WERI-Rb-1 (cell line): ENCODE measurements at places on chromosomes 5 and 9.
A peak's percentile ranks its signal among the peaks of the same experiment; 100 is the strongest.

GRCh38 chr9:102499468-102499867, 495.7 kb upstream of the CYLC2 start:
- DNase-seq, result no peak

DNA sequence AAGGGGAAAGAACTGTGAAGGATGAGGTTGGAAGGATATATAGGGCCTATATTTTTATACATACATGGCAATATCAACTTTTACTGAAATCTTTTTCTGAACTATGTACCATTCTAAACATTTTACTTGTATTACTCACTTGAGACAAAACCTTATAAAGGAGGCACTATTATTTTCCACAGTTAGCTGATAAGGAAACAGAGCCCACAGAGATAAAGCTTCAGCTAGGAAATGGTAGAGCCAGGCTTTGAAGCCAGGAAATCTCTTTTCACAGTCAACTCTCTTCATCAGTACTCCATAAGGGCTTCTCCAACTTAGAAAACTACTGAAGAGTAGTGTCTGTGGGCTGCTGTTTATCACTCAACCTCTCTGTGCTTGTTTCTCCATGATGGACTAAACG, 613.7 kb downstream of the PRELID2 start:
- DNase-seq, result no peak

GRCh38 chr5:110718311-110718710, 8.2 kb downstream of the TMEM232 start:
- no peak for DNase-seq

- no peak for DNase-seq
Observed at GRCh38 chr5:137700282-137700680, 35.6 kb downstream of the KLHL3 start.

DNA sequence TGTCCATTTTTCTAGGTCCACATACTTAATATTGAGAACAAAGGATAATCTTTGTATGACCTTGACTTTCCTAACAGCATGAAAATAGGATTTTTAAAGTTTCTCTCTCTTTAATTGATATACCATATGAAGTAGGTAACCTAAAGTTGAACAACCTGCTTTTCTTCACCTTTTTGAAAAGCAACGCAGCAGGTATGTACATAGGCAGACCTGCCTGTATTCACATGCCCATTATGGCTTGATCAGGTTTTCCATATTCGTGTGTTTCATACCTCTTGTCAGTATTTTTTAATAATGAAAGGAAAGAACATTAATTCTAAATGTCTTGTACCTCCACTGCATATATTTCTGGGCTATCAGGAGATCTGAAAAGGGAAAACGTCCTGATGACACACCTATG, 1.5 kb upstream of the ADAMTSL1 start:
- DNase-seq, result no peak

GRCh38 chr5:110896901-110897300, 158.1 kb downstream of the SLC25A46 start:
- no peak for DNase-seq

- no peak for DNase-seq
Observed at GRCh38 chr5:89342106-89342876, 459.3 kb upstream of the MEF2C start.

GRCh38 chr5:45692481-45692880, 3.7 kb downstream of the HCN1 start:
- DNase-seq, result no peak

GRCh38 chr5:147474140-147474539, 35.7 kb downstream of the DPYSL3 start:
- no peak for DNase-seq

GRCh38 chr9:95131023-95131943, 186.2 kb downstream of the FANCC start:
- DNase-seq, result peak; percentile 84

- DNase-seq, result no peak
Observed at GRCh38 chr5:112161392-112161748, 257.7 kb downstream of the EPB41L4A start.

GRCh38 chr5:145027286-145027685, 807.9 kb downstream of the PRELID2 start:
- no peak for DNase-seq

DNA sequence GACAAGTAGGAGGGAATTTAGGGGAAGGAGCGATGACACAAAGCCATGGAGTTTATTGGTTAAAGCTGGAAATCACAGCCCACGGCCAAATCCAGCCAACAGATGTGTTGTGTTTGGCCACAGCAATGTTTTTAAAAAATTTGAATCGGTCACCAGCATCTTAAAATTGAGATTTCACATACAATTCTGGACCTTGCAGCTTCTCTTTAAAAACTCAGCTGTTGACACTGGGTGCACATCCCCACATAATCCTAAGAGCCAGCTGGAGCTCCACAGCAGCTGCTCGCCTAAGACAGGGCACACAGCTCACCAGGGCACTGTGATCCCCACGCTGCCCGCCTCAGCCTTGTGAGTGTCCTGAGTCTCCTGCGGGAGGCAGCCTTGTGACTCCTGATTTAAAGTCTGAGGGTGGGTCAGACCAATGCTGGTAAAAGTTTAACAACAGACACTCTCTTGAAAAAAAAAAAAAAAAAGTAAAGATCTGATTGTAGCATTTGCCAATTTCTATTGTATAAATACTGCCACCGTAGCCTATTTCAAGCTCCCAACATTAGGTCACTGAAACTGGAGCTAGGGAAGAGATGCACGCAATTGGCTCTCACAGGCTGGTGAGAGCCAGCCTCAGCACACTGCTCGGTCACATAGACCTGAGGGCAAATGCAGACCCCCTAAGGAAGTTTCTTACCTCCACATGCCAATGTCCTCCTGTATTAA, 124.8 kb downstream of the HSD17B3 start:
- DNase-seq, result peak; percentile 76

DNA sequence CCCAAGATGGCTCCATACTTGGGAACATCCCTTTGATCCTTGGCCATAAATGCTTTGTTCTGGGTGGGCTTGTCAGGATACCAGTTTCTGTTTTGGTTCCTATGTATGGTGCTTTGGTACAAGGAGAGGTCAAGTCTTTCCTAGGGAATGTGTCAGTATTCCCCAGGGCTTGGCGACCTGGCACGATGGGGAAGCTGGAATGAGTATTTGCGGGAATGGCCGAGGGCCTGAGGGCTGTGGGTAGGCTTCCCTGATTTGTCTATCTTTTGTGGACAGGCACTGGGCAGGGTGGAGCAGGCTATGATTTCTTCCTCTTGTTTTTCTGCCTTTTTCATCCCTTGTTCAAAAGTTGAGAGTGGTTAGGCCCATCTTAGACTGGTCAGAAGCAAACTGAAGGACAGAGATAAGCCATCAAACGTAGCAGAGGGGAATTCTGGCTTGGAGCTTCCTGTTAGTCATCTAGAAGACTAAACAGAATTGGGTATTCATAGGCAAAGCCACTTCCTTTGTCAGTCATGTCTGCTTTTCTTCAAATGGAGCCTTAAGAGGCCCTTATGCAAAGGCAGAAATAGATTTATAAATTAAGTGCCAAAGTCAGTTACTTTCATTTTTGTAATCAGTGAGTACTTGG, 13.7 kb downstream of the DOCK2 start:
- no peak for DNase-seq

DNA sequence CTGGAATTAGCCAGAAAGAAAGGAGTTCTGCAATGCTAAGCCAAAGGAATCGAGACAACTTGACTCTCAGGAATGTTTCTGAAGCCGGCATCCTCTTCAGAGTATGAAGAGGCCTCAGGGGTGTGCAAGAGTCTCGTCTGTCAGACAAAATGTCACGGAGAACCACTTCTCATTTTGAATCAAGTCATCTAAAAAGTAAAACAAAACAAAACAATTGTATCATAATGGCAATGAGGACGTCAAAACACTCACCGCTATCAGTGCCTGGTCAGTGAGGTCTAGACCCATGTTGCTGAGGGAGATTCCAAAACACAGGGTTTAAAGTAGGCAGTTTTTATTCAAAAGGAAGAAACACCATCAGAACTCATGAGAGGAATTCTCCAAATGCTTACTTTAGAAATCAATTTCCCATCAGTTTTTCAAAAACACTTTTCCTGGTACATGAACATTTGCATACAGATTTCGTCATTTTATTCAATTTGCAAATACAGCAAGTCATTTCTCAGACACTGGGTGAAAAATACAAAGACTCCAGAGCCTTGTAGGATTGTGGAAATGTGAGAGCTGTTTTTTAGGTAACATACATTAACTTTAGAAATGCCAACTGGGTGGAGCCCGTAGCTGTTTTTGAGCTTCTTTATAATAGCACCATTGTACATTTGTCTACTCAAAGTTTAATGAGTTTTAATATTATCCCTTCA, 89.5 kb upstream of the MAP3K1 start:
- no peak for DNase-seq

DNA sequence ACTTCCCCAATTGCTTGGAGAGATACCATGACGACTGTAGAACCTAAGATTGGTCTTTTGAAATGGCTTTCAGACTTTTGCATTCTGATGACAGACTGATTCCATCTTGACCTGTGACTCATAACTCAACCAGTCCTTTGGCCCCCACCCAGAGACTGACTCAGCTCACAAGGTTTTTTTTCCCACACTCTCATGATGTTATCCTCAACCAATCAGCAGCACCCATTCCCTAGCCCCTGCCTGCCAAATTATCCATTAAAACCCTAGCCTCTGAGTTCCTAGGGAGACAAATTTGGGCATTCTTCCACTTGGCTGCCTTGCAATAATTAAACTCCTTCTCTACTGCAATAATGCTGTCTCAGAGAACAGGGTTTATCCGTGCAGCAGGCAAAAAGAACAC, 1263.3 kb upstream of the CDH9 start:
- no peak for DNase-seq

- DNase-seq, result no peak
Observed at GRCh38 chr5:178981381-178981780, 13.7 kb downstream of the GRM6 start.

- DNase-seq, result no peak
Observed at GRCh38 chr5:138338411-138339090, 485 bp downstream of the FAM53C start.

GRCh38 chr9:14383294-14383693, 69.4 kb upstream of the NFIB start:
- DNase-seq, result no peak

DNA sequence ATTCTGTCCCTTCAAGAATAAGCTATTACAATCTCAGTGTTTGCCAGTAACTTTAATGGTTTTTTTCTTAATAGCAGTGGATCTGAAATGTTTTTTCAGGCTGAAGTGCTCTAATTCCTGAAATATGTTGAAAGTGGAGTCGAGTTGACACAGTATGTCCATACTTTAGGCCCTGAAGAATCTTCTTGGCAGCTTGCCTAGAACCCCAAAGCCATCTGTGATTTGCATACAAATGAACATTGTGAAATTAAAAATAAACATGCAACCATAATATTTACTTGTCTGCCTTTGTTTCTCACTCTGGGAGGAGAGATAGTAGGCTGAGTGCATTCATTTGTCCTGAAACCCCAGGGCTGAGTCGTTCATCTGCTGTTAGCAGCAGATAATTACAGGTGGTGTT, 152.7 kb downstream of the ADCY2 start:
- DNase-seq, result no peak

- no peak for DNase-seq
Observed at GRCh38 chr5:9058161-9058560, 487.7 kb downstream of the SEMA5A start.

GRCh38 chr5:151684690-151685361, 1.9 kb downstream of the SPARC start:
- DNase-seq, result no peak

GRCh38 chr9:129270205-129270604, 92.1 kb upstream of the IER5L start:
- no peak for DNase-seq

DNA sequence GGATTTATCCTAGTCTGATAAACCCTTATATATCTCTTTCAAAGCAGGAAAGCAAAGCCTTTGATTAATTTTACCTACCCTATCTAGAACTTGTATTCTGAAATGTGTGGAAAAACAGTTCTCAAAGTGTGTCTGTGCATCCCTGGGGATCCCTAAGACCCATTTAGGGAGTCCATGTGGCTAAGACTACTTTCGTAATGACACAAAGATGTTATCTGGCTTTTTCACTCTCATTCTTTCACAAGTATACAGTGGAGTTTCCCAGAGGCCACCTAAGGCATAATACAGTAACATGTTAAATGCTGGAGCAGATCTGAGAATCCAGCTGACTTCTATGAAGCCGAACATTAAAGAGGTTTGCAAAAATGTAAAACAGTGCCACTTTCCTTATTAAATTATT, 54.3 kb upstream of the TNFSF15 start:
- no peak for DNase-seq

DNA sequence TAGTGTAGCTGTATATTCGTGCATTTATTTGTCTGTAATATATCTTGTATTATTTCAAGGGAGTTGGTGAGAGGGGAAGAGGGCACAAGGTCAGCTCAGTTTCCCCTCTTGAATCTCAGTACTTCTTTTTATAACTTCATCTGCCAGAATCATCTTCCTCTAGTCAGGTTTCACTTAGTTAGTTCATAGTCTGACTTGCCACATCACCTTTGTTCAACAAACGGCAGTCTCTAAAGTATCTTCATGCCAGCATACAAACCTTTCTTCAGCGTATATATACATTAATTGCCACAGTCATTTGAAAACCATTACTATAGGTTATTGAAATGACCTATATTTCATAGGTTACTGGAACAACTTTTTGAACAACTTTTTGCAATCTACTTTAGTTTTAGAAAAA, 1.6 kb downstream of the ECM2 start:
- DNase-seq, result no peak

DNA sequence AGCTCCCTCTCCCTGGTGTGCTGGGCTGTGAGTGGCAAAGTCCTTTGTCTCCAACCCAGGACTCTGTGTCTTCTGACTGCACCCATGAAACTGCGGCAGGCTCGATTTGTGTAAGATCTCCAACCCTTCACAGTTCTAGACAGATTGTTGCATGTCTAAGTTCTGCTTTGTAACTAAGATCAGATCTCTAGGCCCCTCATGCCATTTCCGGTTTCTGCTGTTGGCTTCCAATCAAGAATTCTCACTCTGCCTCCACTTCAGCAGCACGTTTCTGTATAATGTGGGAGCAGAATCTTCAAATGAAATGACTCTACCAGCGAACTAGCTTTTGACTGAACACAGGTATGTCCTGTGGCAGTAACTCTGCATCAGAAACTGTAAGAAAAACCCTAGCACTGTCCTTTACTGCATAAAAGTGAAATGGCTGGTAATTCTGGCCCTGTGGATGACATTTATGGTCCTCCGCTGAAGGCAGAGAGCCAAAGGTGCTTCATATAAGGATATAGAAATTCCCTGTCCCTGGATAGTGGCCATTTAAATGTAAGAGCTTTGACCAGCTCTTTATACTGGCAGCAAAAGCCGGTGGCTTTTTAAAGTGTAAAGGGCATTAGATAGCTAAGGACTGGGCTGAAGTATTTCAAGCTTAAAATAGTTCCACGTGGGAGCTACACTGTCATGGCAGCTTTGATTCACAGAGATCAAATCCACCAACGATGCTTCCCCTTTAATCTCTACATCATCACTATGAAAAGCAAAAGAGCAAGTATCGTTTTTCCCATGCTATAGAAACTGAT, 319.0 kb upstream of the CDH6 start:
- no peak for DNase-seq
